ENCODE measurements at places on chromosomes 2 and 18.

DNA sequence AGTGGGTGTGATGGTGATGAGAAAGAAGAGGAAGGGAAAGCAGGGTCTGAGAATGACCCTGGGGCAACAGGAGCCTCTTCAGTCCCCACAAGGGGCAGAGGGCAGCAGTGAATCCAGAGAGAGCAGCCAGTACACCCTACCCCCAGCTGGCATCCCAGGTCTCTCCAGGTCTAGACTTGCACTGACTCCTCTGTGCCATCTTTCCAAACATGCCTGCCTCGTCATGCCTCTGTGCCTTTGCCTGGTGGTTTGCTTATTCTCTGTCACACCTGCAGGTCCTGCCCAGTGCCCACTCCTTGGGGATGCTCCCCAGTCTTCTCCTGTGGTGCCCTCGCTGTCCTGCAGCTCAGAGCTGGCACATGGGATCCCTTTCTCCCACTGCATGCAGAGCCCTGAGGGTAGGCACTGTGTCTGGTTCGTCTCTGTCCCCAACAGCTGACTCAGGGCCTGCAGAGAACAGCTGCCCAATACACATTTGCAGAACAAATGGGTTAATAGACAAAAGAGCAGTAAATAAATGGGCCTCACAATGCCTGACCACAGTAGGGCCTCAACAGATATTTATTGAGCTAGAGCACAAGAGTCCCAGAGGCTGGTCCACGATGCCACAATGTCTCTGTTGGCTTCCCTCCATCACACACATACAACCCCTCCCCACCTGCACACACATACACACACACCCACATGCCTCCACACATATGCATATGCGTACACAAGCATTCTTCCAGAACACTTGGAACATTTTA lies 89.8 kb downstream of the HS1BP3 start:
- H3K27ac ChIP-seq: no peak overlapping the region
- no peak overlapping the region for H3K4me3 ChIP-seq
- no peaks in the 10 kb centered on the region for H3K27me3 ChIP-seq
- H3K36me3 ChIP-seq: no peaks in the 10 kb centered on the region

DNA sequence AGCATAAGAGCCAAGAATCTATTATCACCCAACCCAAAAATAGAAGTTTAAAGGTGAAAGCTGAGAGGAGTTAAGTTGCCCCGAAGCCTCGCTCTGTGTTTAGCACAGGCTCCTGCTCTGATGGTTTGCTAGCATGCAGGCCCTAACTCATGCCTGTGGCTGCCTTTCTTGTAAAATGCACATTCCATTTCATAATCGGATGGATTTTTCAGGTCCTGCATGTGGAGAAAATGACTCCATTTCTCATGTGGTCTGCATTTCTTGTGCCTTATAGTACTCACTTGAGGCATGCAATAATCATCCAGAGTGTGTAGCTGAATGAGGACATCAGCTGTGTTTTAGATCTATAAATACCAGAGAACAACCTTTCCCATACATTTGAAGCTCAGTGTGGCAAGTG lies 381.8 kb downstream of the CPS1 start:
- H3K27me3 ChIP-seq: no peaks in the 10 kb centered on the region
- H3K4me3 ChIP-seq: no peak overlapping the region
- no peak overlapping the region for H3K27ac ChIP-seq
- no peaks in the 10 kb centered on the region for H3K36me3 ChIP-seq
- no peak for DNase-seq
- H3K4me1 ChIP-seq: no peaks in the 10 kb centered on the region

- no peak for DNase-seq
- H3K4me3 ChIP-seq: no peak overlapping the region
- no peak overlapping the region for H3K27ac ChIP-seq
- H3K27me3 ChIP-seq: no peaks in the 10 kb centered on the region
- H3K4me1 ChIP-seq: no peaks in the 10 kb centered on the region
- no peaks in the 10 kb centered on the region for H3K36me3 ChIP-seq
Measured at GRCh38 chr18:47204908-47205522, 28.9 kb upstream of the IER3IP1 start.

DNA sequence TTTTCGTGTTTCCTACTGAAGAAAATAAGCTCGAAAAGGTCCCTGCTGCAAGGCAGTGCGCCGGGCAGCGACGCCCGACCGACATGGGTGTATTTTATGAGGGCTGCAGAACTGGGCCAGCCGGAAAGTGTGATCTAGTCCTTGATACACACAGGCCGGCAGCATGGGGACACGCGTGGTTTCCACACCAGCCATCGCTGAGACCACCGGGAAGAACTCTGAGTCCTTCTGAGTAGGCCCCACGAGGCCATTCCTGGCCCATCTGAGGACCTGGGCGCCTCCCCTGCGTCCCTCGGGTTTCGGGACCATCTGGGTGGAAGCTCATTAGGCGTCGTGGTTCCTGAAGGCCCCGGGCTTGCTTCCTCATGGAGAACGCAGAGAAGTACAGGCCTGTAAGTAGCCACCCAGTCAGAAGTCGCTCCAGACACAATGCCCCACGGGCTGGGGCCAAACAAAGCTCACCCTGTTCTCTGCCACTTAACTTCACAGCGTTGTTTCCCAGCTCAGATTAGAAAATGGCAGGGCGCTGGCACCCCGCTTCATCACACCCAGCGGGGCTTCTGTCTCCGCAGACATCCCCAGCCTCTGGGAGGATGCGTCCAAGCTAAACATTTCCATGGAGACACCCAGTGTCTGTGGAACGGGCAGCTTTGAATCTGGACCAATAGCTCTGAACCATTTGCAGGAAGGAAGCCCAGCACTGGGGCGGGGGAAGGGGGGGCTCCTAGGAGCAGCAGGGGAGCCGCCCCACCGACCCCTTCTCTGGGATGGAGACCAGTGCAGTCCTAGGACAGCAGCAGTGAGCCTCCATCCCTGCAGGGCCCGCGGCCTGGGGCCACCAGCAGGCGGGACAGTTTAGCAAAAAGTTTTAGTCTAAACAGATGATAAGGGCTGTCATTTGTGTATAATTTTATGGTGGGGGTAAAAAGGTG lies 2.4 kb downstream of the NFATC1 start:
- H3K4me3 ChIP-seq: no peak overlapping the region
- no peaks in the 10 kb centered on the region for H3K27me3 ChIP-seq
- no peak for DNase-seq
- H3K27ac ChIP-seq: no peak overlapping the region
- no peaks in the 10 kb centered on the region for H3K36me3 ChIP-seq

DNA sequence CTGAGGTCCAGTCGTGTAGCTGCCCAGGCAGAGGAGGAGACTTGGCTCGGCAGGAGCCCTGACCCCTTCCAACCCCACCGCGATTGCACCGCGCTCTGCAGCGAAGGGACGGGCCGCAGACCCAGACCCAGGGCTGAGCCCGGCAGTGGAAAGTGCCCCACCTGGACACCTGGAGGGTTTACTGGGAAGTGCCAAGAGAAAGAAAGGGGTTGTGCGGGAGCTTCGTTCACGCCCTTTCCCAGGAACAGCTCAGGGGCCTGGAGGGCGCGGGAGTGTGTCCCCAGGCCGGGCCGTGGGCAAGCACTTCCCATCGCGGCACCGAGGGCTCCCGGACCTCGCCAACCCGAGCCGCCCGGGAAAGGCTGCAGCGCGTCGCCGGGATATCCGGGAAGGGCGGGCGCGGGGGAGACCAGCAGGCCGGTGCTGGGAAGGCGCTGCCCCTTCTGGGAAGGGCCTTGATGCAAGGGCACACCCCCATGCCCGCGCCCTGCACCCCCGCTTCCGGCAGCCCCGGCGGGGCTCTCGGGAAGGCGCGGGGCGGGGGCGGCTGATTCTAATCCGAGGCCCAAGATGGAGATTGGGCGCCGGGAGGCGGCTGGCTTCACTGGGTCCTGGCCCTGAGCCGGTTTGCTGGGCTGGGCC lies 36.1 kb upstream of the MRPL33 start:
- H3K36me3 ChIP-seq: no peaks in the 10 kb centered on the region
- H3K4me3 ChIP-seq: peak overlapping the region; percentile 50
- H3K27me3 ChIP-seq: no peaks in the 10 kb centered on the region
- no peak for DNase-seq

- peak overlapping the region; percentile 17 for H3K4me3 ChIP-seq
- no peaks in the 10 kb centered on the region for H3K36me3 ChIP-seq
- H3K27me3 ChIP-seq: no peaks in the 10 kb centered on the region
- H3K27ac ChIP-seq: no peak overlapping the region
- no peak for DNase-seq
- peaks cover 9% of the 10 kb centered on the region for H3K4me1 ChIP-seq
Measured at GRCh38 chr18:78292618-78293380, 686.8 kb upstream of the SALL3 start.
